ENCODE measurements at places on chromosomes 12 and 14.

- DNase-seq, result no peak
Measured at GRCh38 chr12:18439541-18439940, 178.2 kb downstream of the PIK3C2G start.

- no peak for DNase-seq
Measured at GRCh38 chr14:46596236-46596635, 55.3 kb downstream of the RPL10L start.

- DNase-seq, result no peak
Measured at GRCh38 chr12:124928095-124928911, 13.9 kb upstream of the UBC start.

GRCh38 chr12:78430551-78430950 lies 434.0 kb upstream of the SYT1 start:
- no peak for DNase-seq

DNA sequence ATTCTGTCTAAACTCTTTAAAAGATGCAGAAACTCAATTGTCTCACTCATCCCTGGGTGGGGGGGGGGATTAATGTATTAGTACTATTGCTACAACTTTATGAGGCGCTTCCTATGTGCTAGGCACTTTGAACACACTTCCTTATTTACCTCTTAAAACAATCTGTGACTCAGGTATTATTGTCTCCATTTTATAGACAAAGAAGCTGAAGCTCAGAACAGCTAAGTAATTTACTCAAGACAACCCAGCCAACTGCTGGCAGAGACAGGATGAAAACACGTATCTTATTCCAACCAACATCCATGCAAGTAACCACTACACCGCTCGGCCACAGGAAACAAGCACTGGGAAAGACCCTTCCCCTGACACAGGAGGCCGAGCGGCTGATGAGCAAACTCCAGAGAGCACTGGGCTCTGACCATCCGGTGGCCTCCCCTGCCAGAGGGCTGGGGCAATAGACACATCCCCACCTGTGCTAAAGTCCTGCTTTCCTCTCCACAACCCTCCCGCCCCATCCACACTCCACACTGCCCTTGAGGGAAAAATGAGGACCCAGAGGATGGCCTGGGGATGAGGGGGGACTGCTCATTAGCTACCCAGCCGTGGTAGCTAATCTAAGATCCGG lies 244.2 kb downstream of the DPF3 start:
- DNase-seq, result no peak

DNA sequence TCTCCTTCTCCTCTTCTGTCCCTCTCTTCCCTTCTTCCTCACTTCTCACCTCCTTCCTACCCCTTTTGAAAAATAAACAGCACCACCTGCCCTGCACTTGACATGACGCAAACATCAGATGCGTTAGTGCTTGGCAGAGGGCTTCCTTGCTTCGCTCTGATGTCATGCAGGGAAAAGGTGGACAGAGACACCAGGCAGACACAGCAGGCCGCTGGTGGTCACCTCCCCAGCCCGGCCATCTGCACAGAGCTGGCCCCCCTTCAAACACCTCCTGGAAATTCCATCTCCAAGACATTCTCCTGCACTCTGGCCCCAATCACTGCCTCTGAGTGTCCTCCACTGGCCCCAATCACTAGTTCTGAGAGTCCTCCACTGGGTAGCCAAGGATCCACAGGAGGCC lies 353.6 kb downstream of the MED13L start:
- DNase-seq, result no peak

DNA sequence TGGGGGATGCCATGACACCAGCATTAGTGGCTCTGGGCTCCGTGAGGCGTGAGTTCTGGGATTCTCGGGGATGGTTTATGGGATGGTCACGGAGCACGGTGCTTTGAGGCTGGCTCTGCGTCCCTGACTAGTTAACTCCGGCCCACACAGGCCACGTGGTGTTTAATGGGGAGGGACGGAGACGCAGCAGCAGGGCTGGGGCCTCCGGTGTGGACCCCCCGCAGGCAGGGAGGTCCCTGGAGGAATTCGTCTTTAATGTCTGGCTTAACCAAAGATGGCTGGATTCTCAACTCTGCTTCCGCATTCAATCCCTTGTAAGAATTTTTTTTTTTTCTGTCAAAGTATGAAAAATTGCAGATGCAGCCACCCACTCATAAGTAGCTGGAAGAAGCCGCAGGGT lies 86.4 kb upstream of the RFLNA start:
- DNase-seq, result no peak

DNA sequence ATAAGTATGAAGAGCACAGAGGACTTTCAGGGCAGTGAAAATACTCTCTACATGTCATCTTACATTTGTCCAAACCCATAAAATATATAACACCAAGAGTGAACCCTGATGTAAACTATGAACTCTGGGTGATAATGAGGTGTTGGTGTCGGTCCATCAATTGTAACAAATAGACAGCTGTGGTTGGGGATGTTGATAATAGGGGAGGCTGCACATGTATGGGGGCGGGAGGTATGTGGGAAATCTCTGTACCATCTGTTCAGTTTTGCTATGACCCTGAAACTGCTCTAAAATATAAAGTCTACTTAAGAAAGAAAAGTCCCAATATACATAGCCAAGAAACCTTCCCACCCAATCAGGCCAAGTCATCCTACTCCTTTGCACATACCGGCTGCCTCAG lies 88.5 kb downstream of the GPR135 start:
- DNase-seq, result no peak

GRCh38 chr12:32257695-32258496 lies 141.5 kb upstream of the FGD4 start:
- DNase-seq, result no peak

DNA sequence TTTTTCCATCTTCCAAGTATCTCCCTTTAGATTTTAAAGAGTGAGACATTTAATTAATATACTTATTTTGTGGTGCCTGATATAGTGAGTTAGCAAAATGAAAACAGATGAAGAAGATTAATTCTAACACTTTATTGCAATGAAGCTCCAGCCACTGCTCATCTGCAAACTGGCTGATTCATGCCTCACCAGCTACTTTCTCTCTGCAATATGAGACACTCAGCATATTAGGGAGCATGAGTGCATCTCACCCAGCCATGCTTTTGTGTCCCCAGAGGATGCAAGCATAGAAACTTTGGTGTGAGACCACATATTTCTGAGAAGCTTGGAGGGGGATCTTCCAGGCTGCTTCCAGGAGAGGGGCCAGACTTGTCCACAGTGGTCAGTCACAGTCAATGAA lies 148.6 kb downstream of the BMP4 start:
- no peak for DNase-seq

DNA sequence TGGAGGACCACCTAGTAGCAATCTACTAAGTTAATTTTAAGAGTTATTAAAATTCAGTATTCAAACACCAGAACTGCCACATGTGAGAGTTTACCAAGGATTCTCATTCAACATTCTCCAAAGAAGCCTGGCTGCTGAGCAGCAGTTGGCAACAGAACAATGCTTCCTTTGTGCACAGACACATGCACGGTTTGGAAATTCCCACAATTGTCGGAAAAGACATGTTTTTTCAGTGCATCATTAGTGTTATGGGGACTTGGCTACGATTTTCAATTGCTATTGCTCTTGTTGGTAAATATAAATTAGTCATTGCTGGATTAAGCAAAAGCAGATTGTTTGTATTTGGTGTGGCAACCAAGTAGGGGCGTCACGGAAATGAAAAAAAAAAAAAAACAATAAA lies 22.2 kb downstream of the ST8SIA1 start:
- DNase-seq, result no peak

DNA sequence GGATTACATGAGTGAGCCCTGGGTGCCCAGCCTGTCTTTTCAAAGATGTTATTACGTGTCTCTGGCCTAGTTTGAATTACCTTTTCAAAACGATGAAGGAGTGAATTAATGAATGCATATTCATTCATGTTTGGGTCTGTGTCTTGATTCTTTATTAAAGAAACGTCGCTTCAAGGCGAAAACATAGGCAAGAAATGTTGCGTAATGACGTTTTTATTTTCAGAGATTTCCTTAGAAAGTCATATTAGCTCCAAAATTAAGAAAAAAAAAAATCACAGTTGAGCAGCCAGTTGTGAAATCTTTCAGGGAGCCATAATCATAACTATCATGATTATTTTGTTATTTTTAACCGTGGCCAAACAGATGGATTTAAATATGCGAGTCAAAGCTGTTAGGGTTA lies 3.5 kb downstream of the PPFIBP1 start:
- no peak for DNase-seq

DNA sequence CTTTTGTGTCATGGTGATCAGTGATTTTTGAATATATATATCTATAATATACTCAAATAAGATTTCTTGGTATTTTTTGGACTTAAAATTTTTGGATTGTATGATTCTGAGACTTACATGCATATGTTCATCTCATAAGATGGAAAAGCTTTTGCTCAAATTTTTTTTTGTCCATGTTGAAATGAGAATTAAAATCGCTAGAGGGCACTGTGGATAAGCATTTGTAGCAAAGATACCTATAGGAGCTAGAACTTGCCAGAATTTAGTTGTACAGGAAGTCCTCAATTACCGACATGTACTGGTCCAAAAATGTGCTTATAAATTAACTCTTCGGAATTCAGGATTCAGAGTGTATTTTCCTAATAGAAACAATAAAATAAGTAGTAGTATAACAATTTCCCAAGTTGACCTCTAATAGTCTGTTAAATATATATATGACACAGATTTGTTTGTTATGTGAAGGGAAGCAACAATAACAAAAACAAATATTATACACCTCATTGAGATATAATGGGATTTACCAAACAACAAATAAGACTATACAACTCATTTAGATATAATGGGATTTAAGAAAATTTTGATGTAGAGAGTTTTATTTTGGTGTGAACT lies 179.6 kb downstream of the TMEM117 start:
- DNase-seq, result peak; percentile 94

- no peak for DNase-seq
Measured at GRCh38 chr12:18135509-18135908, 45.5 kb upstream of the RERGL start.

GRCh38 chr12:124036657-124037109 lies 63.7 kb downstream of the ZNF664 start:
- DNase-seq, result no peak

DNA sequence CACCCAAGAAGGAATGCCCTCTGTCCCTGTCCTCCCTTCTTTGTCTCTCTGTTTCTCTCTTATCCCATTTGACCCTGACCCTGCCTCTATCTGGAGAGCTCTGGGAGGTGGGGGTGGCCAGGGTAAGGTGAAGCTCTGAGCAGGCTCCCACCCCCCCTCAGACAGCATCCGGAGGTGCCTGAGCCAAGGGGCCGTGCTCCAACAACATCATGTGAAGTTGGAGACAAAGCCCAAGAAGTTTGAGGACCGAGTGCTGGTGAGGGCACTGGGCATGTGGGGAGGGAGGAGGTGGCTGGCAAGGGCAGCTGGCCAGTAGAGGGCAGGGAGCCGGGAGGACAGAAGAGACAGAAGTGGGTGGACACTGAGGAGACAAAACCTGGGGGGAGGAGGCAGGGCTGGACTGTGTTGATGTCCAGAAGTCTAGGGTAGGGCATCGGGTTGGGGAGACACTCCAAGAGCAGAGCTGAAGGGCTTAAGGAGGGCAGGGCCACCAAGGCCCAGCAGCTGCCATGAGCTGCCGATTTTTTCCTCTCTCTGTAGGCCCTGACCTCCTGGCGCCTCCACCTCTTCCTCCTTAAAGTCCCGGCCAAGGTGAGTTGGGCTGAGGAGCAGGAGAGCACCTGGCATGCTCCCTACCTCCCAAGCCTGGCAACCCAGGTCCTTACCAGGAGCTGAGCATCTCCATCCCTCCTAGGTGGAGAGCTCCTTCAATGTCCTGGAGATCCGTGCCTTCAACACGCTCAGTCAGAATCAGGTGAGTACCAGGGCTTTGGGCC lies 1.9 kb downstream of the CARMIL3 start:
- no peak for DNase-seq

- DNase-seq, result peak; percentile 81
Measured at GRCh38 chr12:26691234-26691970, 141.6 kb downstream of the ITPR2 start.

DNA sequence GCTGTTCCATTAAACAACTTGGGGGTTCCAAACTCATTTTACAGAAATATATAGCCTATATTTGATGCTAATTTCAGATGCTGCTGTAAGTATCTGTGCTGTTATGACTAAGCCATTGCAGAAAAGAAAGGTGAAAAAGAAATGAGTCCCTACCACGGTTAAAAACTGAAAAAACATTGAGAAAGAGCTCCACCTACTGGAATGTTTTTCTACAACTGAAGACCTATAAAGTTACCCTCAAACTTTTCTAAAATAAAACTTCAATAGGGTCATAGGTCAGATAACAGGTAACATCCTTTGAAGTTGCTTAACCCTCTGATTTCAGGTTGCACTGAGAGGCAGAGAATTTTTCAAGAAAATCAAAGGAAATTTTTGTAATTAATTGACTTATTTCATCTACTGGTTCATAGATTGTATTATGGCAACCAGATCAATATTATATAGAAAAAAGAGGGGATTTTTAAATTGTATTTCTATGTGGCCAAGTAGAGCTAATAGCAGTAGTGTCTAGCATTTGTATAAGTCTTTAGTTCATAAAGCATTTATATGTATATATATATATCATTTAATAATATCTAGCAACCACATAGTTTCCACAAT lies 279.9 kb downstream of the RPS29 start:
- DNase-seq, result peak; percentile 2

GRCh38 chr14:35861204-35861868 lies 35.2 kb downstream of the BRMS1L start:
- DNase-seq, result no peak

DNA sequence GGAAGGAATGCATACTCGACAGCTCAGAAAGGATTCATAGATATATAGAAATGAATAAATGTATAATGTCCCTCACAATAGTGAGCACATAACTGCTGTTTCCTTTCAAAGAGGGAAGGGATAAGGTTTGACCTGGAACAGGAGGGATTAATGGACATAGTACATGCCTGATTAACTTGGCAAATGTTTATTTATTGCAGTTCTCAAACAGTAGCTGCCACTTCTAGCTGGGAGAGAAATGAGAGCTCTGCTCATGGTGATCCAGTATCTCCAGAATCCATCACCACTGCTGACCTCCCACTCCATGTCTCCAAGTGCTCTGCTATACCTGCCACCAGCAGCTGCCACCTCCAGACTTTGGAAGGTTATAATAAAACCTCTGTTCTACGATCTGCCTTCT lies 108.1 kb downstream of the LRIG3 start:
- no peak for DNase-seq

DNA sequence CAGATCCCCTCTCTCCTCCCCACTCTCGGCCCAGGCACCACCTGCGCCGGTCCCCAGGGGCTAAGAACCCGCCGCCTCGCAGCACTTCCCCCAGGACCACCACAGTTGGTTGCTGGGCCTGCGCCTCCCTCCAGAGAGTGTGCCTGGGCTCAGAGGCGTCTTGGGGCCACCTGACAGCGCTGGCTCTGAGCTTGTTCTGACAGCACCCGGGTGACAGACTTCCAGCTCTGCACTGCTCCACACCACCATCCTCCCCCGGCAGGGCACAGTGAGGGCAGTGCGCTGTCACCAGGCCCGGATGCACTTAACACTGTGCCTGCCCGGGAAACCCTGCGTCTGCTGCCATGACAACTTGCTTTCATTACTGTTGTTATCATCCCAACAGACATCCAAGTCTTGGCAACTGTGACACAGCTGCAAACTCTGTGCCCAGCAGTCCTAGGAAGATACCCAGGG lies 6.6 kb downstream of the BRF1 start:
- DNase-seq, result no peak

All from NCI-H1930 (cell line).